ENCODE measurements at places on chromosomes 6 and 20.
A peak's percentile ranks its signal among the peaks of the same experiment; 100 is the strongest.

- no peak for DNase-seq
Observed at GRCh38 chr6:105106260-105106659, 73.6 kb downstream of the POPDC3 start.

DNA sequence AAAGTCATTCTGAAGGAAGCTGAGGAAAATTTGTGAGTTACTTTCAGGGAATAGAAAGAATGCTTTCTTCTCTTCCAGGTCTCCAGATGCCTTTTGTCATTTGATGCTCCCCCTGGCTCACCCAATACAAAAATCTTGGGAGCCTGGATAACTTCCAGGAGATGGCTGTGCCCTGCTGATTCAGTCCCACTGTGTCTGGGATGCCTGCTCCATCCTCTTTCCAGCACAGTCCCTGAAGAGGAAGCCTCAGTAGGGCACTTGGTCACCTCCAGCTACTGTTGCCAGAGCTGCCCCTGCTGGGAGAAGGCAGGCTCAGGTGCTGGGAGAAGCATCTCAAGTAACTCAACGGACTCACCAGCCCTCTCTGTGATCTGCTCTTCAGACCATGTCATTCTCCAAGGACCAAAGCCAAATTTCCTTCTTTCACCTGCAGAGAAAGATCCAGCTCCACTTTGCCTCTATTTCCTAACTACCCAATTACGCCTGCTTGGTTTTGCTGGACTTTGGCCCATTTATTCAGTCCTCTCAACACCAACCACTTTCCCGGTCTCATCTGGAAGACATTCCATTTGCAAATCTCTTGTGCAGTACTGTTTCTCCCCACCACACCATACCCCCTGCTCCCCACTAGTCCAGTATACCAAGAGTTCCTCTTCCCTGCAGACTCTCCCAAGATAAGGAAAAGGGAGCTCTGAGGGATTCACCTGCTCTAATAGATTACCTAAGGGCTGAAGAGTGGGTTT is 53.3 kb downstream of the SLC23A2 start:
- DNase-seq: no peak

DNA sequence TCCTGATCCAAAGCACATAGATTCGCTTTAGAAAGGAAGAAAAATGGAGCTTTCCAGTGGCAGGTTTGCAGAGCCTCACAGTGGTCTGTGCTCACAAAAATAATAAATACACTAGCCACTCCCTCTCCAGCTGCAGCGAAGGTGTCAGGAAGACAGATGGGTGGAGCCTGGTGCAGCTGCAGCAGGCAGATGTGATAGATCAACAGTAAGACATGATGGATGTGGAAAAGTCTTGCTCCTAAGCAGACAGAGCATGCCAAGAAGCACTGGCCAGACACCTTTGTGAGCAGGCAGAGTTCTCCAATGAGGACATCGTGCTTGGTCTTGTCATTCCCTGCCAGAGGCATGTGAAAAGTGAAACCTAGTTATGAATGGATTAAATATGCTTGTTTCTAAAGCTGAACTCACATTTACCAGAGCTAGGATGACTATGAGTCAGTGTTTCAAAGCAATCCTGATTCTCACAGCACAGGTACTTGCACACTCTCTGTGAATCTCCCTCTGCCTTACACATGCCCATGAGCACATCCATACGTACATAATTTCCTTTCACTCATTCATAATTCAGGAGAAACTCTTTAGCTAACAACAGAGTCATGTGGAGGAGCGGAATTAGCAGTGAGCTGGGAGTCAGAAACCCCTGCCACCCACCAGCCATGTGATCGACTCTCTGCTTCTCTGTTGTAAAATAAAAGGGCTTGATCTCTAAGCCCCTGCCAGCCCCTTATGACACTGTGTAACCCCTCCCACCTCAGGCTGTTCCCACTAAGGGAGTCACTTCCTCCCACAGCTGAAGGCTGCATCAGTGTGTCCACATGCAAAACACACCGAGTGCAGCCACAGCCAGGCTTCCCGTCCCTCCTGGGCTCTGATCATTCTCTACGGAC is 111.2 kb downstream of the SCML4 start:
- DNase-seq: peak; percentile 70

- no peak for DNase-seq
Observed at GRCh38 chr6:144278659-144279314, 6.3 kb upstream of the UTRN start.

- peak; percentile 22 for DNase-seq
Observed at GRCh38 chr6:42984924-42985475, 630 bp downstream of the PPP2R5D start.

DNA sequence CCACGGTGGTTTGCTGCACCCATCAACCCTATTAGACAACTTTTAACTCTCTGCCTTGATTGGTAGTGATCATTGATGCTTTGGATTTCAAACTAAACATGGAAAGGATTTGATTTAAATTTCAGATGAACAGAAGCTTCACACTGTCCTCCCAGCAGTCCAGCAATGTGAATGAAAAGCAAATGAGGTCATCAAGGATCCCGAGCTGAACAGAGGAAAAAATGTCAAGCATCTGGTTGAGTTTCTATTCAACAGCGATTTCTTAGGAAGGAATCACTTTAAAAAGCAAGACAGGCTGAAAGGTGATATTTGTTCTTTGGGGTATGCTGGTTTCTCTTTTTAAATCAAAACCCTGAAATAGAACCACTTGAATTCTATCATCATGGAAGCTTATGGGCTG is 10.6 kb upstream of the SAMD3 start:
- no peak for DNase-seq

DNA sequence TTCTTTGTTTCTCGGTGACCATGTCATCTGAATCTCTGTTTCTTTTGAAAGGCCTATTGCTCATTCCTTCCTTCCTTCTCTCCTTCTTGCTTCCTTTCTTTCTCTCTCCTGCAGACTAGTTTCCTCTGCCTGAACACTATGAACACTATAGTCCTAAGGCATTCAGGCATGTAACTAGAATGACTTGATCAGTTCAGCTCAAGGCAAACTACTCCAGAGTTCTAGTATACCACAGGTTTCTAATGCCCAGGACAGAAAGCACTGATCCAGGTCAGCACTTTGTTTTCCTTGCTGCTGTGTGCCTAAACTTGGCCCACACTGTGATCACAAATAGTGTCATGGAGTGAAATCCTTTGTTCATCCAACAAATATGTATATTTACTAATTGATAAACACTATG is 324.1 kb upstream of the GJE1 start:
- DNase-seq: no peak

- DNase-seq: no peak
Observed at GRCh38 chr6:87574237-87574804, 15.5 kb downstream of the RARS2 start.

DNA sequence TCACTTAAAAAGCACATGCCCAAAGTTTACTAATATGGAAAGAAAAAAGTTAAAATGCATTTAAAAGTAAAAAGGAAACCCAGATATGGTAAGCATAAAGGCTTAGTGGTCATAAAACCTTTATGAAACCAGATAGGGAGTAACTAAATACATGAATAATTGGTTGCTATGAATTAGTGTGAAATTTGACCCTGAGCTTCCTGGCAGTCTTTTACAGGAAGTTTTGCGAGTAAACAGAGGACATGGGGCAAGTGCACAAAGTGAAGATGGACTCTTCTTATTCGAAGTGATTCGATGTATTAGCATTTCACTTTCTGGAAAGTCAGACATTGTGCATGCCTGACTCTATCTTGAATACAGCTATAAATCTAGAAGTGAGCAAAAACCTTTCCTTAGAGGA is 90.9 kb upstream of the MLIP start:
- DNase-seq: no peak

GRCh38 chr6:13302751-13303667 is 25.3 kb downstream of the TBC1D7 start:
- peak; percentile 60 for DNase-seq

DNA sequence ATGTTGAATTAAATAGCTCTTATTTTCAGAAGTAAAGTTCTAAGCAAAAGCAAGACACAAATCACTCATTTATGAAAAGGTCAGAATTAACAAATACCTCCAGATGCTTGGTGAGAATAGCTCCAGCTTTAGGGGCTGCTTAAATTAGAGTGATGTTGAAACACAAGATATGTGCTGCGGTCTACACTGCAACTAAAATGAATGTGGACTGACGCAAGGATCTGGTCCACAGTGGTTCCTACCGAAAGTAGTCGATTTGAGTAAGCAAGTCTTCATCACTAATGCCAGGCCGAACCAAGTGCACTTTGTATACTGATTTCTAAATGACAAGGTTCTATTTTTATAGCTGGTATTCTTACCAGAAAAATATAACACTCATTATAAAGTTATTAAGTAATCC is 96.3 kb downstream of the PRDM1 start:
- no peak for DNase-seq

DNA sequence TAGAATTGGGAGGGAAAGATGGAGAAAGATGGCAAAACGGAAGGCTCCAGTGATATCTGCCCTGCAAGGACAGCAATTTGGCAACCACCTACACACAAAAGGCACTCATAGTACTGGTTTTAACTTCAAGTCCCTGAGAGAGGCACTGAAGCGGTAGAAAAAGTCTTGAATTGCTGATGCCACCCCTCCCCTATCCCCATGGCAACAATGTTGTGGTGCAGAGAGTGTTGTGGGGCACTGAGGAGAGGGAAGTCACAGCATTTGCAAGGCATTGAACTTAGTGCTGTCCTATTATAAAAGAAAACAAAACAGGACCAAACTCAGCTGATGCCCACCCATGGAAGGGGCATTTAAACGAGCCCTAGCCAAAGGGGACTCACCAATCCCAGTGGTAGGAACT is 343.7 kb downstream of the HAO1 start:
- DNase-seq: no peak

DNA sequence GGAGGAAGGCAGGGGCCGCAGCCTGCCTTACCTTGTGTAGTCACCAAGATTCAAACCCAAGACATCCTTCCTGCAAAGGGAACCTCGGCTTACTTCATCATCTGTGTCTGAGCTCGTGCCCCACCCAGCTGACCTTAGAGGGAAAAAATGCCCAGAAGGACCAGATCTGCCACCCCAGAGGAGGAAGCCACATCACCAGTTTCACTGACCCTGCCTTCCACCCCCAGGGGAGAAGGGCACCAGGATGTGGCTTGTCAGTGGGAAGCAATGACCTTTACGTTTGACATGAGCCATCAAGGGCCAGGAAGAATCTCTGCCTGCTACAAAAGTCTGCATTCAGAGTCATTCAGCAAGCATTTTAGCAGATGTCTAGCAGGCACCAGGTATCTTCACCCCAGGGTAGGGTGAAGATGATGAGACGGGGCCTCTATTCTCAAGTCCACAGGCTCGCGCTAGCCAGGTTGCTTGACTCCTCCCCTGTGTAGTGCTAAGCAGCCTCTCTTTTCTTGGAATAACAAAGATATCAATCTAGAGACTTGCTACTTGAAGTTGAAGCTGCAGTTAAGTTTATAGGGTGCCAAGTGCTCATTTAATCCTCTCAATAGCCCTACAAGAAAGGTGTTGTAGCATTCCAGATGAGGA is 28.1 kb downstream of the HM13 start:
- DNase-seq: no peak

DNA sequence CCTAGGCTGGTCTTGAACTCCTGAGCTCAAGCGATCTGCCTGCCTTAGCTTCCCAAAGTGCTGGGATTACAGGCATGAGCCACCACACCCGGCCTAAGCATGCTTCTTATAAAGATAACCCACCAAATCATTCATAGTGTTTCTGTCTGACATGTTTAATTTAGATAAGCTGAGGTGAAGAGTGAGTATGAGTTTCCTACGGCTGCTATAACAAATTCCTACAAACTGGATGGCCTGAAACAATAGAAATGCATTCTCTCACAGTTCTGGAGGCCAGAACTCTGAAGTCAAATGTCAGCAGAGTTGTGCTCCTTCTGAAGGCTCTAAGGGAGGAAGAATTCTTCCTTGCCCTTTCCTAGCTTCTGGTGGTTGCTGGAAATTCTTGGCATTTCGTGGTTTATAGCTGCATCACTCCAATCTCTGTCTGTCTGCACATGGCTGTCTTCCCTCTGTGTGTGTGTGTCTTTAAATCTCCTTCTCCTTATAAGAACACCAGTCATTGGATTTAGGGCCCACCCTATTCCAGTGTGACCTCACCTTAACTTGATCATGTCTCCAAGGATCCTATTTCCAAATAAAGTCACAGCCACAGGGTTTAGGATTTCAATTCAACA is 29.9 kb downstream of the MAPK13 start:
- DNase-seq: no peak

DNA sequence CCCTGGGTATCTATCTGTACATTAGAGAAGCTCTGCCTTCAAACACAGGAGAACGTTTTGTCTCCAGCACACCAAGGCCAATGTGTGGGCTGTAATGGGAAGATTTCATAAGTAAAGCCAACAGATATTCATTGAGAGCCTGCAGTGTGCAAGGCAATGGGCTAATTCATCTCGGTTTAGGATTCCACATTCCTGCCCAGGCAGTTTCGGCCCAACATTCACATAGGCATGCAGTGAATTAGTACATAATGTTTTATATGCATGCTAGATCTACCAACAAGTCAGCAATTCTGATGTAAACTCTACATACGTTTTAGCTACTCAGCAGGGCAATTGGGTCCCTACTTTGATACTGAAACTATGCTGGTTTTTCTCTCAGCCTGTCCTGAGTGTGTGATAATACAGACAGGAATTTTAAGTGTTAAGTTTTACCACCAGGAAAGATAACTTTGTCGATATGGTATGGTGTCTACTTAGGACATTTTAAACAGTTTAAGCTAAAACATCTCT is 46.9 kb upstream of the NAA20 start:
- no peak for DNase-seq

DNA sequence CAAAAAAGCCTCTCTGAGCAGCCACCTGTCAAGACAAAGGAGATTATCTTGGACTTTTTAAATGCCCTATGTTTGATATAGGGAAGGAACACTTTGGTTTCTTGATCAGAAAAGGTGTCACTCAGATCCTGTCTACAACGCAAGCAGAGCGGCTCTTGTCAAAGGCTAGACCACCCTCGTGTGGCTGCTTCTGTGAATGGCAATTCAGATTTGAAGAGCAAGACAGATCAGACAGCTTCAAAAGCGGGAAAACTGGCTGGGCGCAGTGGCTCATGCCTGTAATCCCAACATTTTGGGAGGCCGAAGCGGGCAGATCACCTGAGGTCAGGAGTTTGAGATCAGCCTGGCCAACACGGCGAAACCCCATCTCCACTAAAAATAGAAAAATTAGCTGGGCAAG is 10.1 kb upstream of the NXT1 start:
- peak; percentile 43 for DNase-seq

- no peak for DNase-seq
Observed at GRCh38 chr20:24722586-24722985, 226.5 kb upstream of the CST7 start.

DNA sequence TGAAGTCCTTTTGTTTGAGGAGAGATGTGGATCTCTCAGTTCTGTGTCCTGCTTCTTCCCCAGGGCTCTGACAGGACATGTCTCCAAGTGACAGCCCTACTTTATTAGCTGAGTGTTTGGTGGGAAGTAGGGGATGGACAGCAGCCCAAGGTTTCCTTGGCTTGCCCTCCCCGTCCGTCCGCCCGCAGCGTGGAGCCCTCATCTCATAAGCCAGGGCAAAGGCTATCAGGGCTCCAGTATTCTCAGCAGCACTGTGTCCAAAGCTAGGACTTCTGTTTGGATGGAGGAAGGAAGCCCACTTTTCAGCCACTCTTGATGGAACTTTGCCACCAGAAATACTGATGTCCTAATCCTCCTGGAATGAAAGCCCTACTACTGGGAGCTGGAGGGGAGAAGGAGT is 13.6 kb downstream of the CDC5L start:
- no peak for DNase-seq

Measured in stimulated activated CD4-positive, alpha-beta T cell treated with anti-CD3 and anti-CD28 coated beads, Interleukin-15, amount 100 ng/mL, for 24 hours (primary cell).